ENCODE measurements at places on chromosomes 12 and 14.
A peak's percentile ranks its signal among the peaks of the same experiment; 100 is the strongest.

GRCh38 chr14:65864984-65865383 lies 452.5 kb downstream of the FUT8 start:
- no peak for DNase-seq

DNA sequence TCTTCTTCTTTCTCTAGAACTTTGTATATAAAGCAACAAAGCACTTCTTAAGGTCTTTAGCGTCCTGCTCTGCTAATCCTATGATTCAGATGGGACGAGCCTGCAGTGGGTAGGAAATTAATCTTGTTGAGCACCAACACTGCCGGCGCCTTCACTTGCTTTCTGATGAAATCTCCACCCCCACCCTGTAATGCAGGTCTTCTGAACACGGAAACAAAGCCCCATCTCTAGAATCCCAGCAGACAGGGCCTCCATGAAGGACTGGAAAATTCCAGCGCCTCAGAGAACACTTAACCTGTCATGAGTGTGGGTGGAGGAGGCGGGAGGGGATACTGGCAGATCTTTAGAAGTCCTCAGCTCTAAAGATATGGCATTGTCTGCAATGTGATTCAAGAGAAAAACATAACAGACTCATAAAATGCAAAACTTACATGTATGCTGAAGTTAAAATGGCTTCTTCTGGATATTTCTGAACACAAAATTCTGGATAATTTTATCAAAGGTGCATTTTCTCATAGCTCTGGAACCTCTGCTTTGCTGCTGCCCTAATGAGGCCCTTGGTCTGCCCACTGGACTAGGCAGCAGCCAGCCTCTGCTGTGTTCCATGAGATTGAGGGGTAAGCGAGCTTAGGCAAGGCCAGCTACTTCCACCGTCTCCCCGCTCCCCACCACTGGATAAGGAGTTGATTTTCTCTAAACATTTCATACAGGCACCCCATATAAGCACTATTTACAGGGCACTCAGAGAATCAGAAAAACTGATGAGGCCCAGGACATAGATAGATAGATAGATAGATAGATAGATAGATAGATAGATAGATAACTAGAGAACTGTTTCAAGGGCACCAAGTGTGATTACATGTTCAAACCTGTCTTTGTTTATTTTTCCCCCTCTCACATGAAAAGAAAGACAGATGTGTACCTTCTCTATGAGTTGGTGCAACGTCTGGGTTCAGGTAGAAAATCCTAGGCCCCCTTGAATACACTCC lies 43.1 kb downstream of the ZFP36L1 start:
- no peak for DNase-seq

DNA sequence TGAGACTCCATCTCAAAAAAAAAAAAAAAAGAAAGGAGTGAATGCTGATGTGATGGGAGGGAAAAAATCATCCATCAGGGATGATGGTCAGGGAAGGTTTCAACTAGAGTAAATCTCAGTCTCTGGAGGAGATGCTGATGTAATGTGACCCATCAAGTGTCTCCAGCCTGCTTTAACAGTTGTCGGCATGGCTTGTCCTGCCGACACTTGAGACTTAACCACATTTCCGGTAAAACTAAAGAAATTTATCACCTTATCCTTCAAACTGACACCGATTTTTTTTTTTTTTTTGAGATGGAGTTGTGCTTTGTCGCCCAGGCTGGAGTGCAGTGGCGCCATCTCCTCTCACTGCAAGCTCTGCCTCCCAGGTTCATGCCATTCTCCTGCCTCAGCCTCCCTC lies 21.5 kb upstream of the ANAPC5 start:
- no peak for DNase-seq

- no peak for DNase-seq
Measured at GRCh38 chr12:123237646-123238329, 4.6 kb downstream of the MTRFR start.

DNA sequence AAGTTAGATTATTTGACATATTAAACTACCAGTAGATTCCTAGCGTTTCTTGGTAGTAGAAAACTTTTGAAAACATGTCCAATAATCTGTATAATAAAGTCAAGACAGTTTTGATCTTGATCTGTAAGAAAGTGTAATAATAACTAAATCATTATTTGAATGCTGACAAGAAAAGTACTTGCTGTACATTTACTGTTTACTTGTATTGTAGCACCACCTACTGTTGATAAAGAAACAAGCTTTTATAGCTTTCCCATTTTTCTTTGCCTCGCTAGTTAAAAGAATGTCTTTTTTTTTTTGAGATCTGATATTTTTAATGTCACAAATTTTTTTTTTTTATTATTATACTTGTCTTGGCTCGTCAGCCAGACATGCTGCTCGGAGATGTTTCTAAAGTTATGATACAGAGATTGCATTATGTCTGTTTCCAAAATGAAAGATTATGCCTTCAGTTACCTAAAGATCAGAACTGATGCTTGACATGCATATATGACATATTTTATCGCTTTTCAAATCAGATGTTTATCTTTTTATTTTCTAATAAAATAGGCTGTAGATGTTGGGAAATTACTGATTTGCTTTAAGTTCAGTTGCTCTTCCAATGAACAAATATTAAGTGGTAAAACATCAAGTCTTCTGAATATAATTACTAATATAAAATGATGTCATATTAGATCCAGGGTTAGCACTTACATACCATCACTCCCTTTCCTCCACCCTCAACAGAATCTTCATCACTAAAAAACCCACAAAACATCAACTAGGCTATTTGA lies 140.5 kb downstream of the AKAP6 start:
- DNase-seq: no peak

- DNase-seq: no peak
Measured at GRCh38 chr12:130127532-130127911, 34.7 kb upstream of the FZD10 start.

DNA sequence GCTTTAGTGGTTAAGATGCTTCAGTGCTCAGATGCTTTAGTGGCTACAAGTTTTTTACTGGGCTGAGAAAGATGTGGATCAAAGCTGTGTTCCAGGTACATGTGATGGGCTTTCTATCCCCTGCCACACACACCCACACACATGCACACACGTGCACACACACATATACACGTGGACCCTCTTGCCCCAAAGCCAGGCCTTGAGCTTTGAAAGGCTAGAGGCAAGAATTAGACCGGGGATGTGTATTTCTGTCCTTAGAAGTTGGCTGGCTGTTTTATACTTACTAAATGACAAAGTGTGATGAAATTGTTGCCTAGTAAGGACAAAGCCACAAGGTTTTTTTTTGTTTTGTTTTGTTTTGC lies 376.5 kb downstream of the C12orf75 start:
- DNase-seq: no peak

- no peak for DNase-seq
Measured at GRCh38 chr12:754473-754820, 2.1 kb downstream of the WNK1 start.

- DNase-seq: no peak
Measured at GRCh38 chr12:42853370-42854140, 264.0 kb upstream of the PRICKLE1 start.

DNA sequence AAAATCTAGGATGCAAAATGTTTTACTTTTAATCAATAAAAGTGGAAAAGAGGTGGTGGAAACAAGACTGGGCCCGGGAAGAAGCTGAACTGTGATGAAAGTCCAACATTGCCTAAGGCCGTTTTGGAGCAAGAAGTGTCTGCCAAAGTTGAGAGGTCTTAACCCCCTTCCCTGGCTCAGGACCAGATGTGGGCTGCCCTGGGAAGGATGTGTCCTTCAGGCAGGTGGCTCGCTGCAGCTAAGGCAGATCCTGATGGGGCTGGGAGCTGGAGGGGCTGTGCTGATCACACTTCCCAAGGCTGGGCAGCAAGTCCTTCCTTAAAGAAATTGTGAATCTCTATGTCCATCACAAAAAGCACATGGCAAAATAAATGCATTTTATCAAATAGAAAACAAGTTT lies 581.6 kb downstream of the GALC start:
- peak; percentile 50 for DNase-seq

GRCh38 chr12:49622501-49623141 lies 740 bp upstream of the PRPF40B start:
- peak; percentile 68 for DNase-seq

All from ecto neural progenitor cell (in vitro differentiated cells).